ENCODE measurements at places on chromosomes 16 and 17.
A peak's percentile ranks its signal among the peaks of the same experiment; 100 is the strongest.

- no peak for DNase-seq
Observed at GRCh38 chr16:64826374-64826773, 295.5 kb downstream of the CDH11 start.

- no peak for DNase-seq
Observed at GRCh38 chr16:63876103-63876502, 1245.8 kb downstream of the CDH11 start.

DNA sequence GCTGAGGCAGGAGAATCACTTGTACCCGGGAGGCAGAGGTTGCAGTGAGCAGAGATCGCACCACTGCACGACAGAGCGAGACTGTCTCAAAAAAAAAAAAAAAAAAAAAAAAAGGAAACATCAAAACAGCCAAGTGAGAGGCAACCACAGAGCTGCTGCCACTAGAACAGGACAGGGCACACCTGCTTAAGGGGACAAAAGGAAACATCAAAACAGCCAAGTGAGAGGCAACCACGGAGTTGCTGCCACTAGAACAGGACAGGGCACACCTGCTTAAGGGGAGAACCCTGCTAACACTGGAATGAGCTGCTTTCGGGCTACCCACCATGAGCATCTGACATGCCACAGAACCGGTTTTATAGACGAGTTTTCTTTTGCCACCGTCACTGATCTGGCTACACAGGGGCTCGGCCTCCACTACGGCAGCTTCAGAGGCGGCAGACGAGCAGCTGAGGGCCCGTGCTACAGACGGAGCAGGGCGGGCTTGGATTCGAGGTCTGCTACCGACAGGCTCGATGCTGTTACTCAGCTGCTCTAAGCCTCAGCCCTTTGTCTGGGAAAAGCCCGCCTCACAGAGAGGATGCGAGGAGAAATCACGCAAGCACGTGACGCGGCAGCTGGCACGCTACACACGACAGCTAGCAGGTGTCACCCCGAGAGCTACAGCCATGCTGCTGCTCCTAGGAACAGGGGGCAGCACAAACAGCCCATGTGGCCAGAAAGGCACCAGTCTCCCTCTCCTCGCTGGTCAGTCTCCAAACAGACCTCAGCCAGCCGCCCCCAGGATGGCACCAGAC is 2.0 kb downstream of the P4HB start:
- DNase-seq: no peak

GRCh38 chr16:19119564-19119963 is 5.8 kb downstream of the ITPRIPL2 start:
- DNase-seq: no peak

GRCh38 chr17:77666462-77666861 is 292.0 kb upstream of the TNRC6C start:
- no peak for DNase-seq

DNA sequence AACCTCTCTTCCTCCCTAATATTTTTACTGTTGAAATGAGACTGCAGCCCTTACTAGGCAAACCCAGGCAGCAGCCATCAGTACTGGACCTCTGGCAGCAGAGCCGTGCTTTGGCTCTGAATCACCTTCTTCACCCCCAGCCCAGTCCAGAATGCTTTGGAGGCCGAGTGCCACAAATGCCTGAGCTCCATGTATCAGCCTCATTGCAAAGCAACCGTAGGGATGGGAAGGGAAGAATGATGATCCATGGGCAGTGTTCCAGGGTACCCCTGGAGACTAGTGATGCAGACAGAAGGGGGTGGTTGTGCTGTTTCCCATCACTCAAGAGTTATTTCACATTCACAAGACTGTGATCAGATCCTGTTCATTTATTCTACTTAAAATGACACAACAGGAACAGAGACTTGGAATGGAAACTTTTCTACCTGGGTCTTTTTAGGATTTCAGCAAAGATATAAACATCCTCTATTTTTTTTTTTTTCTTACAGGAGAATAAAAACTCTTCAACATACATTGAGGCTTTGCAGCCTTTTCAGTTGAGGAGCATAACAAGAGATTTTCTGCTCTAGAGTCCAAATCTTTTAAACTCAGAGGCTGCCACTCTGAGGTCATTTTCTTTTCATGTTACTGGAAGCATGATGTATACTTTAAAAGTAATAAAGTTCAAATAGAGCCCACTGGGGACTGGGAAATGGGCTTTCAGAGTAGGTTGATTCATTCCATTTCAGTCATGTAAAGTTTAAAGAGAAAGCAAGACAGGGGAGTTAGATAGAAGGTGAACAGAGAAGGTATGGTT is 138.3 kb downstream of the KCNJ2 start:
- DNase-seq: no peak

- DNase-seq: no peak
Observed at GRCh38 chr17:20122254-20122879, 113.2 kb downstream of the SPECC1 start.

GRCh38 chr16:9318764-9319163 is 227.3 kb downstream of the HAPSTR1 start:
- no peak for DNase-seq

- no peak for DNase-seq
Observed at GRCh38 chr17:61002316-61002736, 324.7 kb downstream of the BCAS3 start.

- peak; percentile 58 for DNase-seq
Observed at GRCh38 chr17:14302091-14302430, 1.2 kb downstream of the HS3ST3B1 start.

DNA sequence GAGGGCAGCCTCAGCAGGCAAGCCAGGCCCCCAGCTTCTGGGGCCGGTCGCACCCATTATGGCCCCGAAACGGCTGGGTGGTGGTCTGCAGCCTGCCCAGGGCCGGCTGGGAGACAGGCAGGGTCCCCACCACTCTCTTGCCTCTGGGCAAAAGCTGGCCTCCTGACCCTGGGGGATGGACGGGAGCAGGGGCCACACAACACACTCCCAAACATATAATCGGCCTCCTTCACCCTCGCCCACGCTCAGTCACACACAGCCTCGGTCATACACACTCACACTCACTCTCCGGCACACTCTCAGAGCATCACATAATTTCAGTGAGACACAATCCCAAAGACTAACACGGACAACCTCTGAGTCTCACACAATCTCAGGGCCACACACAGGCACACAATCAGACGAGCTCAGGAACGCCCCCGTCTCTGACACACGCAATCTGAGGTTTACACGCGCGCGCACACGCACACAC is 589 bp downstream of the PEMT start:
- DNase-seq: no peak

DNA sequence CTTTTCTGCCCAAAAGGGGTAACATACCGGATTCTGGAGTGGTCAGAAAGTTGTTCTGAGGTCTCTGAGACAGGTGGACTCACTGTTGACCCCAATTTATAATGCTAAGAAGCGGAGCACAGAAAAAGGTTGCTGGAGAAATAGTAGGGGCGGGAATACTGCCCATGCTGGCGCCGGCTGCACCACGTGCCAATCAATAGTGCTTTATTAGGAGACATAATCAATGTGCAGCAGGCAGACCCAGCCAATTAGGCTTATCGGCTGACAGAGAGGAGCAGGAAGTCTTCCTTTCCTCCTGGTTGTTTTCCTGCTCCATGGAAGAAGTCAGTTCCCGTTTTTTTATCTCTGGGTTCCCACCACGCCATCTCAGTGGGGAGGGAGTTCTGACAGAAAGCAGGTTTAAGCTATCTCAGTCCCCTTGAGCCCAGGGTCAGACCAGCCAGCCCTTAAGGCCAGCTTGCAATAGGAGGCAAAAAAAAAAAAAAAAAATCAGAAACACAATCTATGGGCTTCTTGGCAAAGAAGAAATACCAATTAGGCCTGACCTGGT is 68.2 kb upstream of the IRX6 start:
- no peak for DNase-seq

GRCh38 chr16:52384378-52384777 is 162.6 kb downstream of the TOX3 start:
- DNase-seq: no peak

GRCh38 chr17:12826431-12826830 is 37.1 kb downstream of the ARHGAP44 start:
- DNase-seq: no peak

DNA sequence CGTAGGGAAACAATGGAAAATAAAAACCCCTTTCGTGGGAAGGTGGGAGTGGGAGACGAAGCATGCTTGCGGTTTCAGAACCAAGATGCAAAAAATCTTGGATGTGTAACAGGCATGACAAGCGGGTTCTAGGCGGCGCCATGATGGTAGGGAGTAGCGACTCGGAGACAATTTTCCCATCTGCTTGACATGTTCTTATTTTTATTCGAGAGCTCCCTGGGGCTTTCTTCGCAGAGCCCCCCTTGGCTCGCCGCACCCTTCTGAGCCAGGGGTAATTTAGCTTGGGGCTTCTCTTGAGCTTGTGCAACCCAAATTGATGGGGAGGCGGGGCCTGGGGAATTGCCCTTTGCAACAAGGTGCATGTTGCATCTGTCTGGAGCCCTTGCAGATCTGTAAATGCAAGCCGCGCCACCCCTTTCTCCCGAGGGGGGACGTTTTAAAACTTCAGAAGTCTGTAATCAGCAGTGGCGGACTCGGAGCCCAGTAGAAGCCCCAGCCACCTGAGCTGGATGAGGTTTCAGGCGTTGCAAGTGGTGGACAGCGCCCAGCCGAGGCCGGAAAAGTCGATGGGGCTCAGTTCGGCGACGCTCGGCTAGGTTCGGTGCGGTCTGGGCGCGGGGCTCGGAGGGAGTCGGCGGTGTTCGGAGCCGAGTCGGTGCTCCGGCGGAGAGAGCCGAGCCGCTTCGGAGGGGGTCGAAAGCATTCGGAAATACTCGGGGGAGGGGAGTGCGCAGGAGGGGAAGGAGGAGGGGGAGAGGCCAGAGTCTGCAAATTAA is 2.9 kb downstream of the GNAO1 start:
- peak; percentile 68 for DNase-seq

GRCh38 chr16:63426275-63426870 is 1390.1 kb upstream of the CDH8 start:
- DNase-seq: no peak

- DNase-seq: no peak
Observed at GRCh38 chr16:77220427-77220826, 21.2 kb downstream of the SYCE1L start.

DNA sequence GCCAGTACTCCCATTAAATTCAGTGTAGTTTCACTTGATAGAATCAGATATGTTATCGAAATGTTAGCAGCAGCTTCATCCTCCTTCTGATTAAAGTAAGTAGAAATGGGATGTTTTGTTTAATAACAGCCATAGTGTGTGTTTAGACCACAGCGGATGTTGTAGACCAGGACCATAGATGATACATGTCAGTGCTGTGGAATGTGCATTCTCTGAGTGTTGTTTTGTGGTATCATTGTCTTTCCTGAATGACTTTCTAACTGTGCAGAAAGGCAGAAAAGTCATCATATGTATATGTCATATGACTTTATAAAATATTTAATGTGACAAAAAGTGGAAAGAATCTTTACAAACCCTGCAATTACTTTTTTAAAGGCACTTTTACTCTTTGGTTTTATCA is 55.6 kb downstream of the CYLD start:
- no peak for DNase-seq

DNA sequence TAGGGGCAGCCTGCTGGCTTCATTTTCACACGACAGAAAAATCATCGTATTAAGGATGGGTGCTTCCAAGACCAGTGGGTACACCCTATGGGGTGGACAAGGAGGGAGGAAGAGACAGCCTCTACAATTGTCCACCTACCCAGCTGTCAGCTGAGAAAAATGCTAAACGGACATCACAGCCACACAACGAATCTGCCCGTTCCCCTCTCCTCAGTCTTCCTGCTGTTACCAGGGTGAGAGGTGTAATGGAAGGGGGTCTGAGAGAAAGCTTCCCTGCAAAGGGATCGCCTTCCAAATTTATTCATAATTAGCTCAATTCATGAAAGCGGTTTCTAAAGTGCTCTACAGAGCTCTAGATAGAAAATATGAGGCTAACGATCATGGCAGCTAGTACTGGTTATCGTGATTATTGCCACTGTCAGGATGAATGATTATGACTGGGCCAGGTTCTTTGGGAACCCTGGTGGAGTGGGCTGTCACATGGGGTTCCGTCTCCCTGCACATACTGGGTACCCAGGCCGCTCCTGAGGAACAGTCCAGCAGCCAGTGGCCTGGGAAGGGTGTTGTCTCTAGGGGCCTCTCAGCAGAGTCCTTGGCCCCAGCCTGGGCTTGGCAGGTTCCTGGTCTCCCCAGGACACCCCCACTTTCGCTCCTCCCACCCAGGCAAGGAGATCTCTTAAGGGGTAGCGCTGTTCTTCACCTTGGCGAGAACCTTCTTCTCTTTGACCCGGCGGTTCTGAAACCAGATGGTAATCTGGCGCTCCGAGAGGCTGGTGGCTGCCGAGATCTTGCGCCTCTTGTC is 2.2 kb downstream of the HOXB13 start:
- DNase-seq: no peak

GRCh38 chr16:86027373-86028126 is 128.6 kb downstream of the IRF8 start:
- no peak for DNase-seq

- DNase-seq: no peak
Observed at GRCh38 chr17:76956846-76957540, 88.8 kb downstream of the MGAT5B start.

- no peak for DNase-seq
Observed at GRCh38 chr17:17582372-17582771, 9.1 kb downstream of the PEMT start.

GRCh38 chr16:56961851-56962281 is at the start of gene CETP:
TSS of gene CETP (plus strand) at chr16:56961950. CDS start at chr16:56961980, 30 bp downstream.
- DNase-seq: no peak

GRCh38 chr16:49833085-49833484 is 22.8 kb downstream of the ZNF423 start:
- DNase-seq: no peak

- DNase-seq: no peak
Observed at GRCh38 chr17:49442041-49442440, 27.4 kb upstream of the PHB1 start.

- no peak for DNase-seq
Observed at GRCh38 chr17:80104321-80104955, 3.1 kb downstream of the GAA start.

- DNase-seq: no peak
Observed at GRCh38 chr17:81339191-81339533, 44.1 kb upstream of the SLC38A10 start.
